ENCODE measurements at places on chromosomes 2 and 18.

- no peak for DNase-seq
These were observed 77.4 kb upstream of the NPAS2 start for GRCh38 chr2:100742277-100743254.

- DNase-seq, result no peak
These were observed 98.6 kb downstream of the GFPT1 start for GRCh38 chr2:69288429-69288828.

GRCh38 chr2:205527801-205528200 lies 154.5 kb upstream of the NRP2 start:
- no peak for DNase-seq

DNA sequence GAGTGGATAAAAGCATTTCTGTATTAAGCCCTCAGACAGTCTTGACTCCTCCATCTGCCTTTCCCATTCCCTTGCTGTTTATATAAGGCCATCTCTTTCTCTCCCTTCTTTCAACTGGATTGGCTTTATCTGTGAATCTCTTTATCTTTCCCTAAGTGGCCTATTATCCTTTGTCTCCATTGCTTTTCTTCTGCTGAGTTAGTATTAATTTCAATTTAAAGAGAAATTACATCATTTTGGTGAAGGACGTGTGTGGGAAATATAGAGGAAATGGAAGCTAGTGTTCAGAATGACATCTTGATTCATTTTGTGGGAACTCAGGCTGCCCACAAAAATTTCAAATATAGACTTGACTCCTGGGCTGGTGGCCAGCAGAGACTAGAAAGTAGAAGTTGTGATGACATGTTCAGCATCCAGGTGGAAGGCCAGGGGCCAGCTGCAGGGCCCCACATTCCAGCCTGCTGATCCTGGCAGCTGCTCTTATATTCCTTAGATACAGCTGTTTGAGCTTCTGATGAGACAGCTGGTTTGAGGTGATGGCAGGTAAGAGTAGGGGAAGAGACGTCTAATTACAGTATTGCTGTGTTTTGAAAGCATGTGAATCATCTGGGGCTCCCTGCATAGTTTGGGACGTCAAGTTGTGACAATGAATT lies 52.3 kb downstream of the DIS3L2 start:
- peak; percentile 2 for DNase-seq

- no peak for DNase-seq
These were observed 162.0 kb upstream of the MC4R start for GRCh38 chr18:60534538-60534937.

DNA sequence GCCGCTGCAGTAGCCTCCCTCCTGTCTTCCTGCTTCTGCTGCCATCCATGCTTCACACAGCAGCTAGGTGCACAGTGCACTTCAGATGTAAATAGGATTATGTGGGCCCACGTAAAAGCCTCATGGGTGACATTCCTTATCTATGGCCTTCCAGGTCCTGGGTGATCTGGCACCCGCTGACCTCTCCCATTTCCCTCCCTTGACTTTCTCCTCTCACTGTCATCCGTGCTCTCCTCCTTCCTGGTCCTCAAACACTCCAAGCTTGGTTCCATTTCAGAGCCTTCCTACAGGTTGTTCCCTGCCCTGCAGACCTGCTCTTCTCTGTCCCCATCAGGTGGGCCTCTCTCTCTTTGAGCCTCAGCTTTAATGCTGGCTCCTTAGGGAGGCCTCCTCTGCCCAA lies 4.0 kb upstream of the SMYD5 start:
- DNase-seq, result no peak

- peak; percentile 52 for DNase-seq
These were observed 80.0 kb downstream of the GFPT1 start for GRCh38 chr2:69306822-69307578.

GRCh38 chr2:106851087-106851874 lies 34.7 kb downstream of the ST6GAL2 start:
- no peak for DNase-seq

DNA sequence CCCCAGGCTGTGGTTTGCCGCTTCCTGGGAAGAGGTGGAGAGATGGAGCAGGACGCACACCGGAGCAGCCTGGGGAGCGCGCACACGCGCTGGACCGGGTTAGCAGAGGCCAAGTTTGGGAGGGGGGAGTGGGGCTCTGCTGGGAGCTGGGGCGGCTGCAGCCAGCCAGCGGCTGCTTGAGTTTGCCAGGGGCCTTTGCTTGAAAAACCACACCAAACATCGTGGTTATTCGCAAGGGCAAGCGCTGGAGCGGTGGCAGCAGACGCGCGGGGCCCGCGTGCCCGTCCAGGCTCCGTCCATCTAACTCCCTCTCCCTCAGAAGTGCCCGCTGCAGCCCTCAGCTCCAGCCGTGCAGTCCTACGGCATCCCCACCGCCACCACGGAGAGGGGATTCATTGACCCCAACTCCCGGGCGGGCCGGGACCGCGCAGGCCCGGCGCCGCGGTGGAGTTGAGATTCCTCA lies 4.6 kb downstream of the PTGR3 start:
- DNase-seq, result no peak

GRCh38 chr2:170106102-170106840 lies 71.7 kb upstream of the MYO3B start:
- no peak for DNase-seq

DNA sequence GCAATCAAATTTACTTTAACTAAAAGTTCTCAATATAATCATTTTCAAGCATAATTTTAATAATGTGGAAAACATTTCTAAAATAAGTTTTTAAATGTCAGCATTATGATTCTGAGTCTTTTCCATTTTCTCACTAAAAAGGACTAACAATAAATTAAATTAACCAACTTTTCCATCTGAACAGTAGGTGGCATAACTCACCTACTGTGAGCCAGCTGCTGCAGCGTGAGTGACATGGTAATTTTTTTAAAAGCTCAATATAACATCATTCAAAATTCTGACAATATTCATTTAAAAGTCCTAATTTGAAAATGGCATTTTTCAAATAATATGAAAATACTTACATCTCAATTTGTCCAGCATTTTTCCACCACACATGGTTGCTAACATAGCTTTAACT lies 66.5 kb downstream of the DTNB start:
- peak; percentile 51 for DNase-seq
